CD4-positive, alpha-beta memory T cell (primary cell): ENCODE measurements at places on chromosomes 1 and 21.
A peak's percentile ranks its signal among the peaks of the same experiment; 100 is the strongest.

DNA sequence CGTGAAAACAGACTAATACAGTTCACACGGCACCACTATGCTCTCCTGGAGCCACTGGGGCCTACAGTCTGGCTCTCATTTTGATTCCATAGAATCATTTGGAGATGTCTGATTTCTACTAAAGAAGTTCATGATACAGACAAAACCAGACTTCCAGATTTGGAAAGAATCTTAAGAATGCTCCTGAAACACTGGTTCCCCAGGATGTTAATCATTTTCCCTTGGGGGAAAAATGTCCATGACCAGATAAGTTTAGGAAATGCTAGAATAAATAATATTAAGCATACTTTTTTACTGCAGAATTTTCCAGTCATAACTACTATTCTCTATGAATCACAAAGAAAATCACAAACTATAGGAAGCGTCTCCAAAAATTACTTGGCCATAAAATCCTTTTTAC lies 63.0 kb upstream of the RGS7 start:
- DNase-seq = no peak

DNA sequence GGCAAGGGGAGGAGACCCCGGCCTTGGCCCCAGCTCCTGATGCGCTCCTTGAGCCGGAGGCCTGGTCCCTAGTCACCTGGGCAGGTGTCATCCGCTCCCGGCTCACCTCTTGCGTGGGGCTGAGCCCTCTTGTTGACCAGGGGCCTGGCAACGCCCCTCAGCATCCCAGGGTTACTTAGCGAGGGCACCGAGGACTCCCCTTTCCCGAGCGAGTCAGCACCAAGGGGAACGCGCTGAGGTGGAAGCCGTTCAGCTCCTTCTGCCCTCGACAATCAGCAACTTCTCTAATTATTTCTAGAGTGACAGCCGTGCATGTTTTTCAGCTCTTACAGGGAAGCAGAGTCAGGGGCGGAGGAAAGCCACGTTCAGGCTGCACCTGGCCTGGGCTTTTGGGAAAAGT lies 522 bp downstream of the SLC45A1 start:
- DNase-seq = no peak

- no peak for DNase-seq
Observed at GRCh38 chr1:225526878-225527277, 99.0 kb upstream of the LBR start.

GRCh38 chr1:165565751-165566490 lies 22.1 kb downstream of the LRRC52 start:
- DNase-seq = no peak

GRCh38 chr1:211705467-211706091 lies 30.2 kb upstream of the NEK2 start:
- no peak for DNase-seq

DNA sequence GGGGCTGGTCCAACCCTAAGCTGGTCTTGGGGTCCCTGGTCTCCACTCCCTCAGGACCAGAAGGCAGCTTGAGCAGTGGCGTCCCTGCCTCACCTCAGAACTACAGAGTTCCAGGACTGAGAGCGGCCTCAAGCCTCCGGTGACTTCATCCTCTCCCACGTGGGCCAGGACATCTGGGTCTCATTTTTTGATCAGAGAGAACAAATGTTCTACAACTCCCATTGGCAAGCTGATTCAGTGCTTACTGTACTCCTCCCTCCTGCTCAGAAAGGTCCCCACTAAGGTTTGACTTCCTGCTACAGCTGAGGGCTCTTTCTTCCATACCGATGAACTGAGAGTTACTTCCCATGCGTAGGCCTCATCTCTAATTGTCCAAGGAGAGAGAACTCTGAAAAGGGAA lies 78.5 kb downstream of the PLXNA2 start:
- no peak for DNase-seq

GRCh38 chr1:10467078-10467477 lies 5.3 kb downstream of the DFFA start:
- DNase-seq = no peak

- DNase-seq = no peak
Observed at GRCh38 chr1:175735144-175735543, 8.3 kb downstream of the TNR start.

DNA sequence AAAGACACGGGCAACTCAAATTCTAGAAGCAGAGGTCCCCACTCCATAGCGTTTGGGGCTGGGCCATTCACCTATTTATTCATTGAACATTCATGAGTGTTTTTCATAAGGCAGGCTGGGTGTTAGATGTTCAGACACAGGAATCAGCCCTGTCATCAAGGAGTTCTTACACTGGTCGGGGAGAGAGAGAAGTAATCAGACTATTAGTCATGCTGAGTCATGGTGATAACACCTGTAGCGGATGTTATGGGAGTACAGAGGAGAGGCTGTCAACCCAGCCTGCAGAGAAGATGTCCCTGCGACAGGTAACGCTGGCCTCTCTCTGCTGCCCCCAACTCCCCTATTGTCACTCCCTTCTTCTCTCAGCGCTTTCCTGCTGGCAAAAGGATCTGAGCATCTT lies 17.2 kb downstream of the LY9 start:
- DNase-seq = no peak

DNA sequence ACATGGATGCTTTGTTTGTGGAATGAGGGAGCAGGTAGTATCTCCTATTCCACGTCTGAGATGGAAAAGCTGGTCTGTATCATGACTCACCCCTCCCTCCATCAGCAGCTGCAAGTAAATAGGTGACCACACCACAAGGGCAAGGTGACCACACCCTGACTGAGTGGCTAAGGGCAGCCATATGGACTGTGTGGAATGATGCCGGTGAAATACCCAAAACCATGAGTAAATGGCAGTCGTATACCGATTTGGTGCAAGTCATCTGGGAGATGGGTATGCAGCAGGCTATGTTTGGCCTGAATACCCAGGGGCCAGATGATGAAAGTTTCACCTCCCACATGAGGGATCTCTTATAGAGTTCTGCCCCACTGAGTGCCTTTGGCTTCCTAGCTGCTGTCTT lies 15.8 kb upstream of the UBE2U start:
- DNase-seq = no peak

DNA sequence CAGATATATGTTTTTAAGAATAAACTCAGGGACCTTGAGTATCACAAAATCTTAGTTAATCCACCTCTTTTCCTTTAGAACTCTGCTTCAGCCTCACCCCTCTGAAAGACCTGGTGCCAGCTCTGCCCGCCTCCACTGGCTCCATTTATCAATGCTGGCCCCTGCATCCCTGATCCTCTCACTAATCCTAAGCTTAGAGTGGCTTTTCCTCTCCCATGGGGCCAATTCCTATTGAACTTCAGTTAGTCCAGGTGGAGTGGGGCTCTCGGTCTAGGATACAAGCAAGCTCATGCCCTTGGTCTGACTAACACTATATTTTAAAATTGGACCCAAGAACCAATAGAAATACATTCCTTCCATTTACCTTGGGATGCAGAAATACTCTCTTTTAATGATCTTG lies 87.0 kb downstream of the RGS7 start:
- no peak for DNase-seq

DNA sequence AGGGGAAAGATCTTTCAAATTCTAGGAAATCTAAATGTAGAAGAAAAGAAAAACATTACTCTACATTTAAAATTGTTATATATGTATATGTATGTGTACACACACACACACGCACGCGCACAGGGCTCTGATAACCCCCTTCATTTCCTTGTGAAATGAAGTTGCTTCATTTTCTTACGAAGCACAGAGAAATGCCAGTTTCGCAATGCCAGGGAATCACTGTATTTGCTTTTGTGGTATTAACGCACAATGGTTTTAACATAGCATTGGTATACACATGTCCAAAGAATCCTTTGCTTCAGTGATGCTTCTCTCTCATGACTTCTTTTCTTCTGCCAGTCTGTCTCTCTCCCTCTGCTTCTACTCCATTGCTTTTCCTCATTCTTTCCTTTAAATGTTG lies 8.4 kb upstream of the DDAH1 start:
- DNase-seq = no peak

- DNase-seq = no peak
Observed at GRCh38 chr1:8822373-8823294, 5.2 kb upstream of the RERE start.

DNA sequence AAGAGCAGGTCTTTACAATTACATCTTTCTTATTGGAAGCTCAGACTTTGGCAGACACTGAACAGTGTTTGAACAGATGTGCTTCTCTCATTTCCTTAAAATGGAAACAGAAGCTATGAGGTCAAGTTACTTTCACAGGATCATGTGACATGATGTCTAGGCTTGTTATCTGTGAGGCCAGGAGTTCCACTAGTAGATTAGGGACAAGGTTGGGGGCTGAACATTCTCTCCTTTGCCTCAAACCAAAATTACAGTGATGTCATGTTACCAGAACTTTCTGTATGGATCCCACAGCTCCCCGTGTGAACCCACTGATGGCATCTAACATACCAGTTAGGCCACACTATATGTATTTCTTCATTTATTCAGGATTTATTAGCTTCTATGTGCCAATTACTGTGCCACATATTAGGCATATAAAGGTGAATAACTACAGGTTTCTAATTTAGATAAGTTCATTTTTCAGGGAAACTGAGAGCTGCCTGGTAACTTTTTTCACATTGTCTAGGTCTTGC lies 6.0 kb downstream of the DYNLT5 start:
- DNase-seq = no peak

- DNase-seq = no peak
Observed at GRCh38 chr1:76144247-76144646, 69.7 kb downstream of the ST6GALNAC3 start.

GRCh38 chr1:86259390-86259789 lies 102.8 kb upstream of the COL24A1 start:
- no peak for DNase-seq

DNA sequence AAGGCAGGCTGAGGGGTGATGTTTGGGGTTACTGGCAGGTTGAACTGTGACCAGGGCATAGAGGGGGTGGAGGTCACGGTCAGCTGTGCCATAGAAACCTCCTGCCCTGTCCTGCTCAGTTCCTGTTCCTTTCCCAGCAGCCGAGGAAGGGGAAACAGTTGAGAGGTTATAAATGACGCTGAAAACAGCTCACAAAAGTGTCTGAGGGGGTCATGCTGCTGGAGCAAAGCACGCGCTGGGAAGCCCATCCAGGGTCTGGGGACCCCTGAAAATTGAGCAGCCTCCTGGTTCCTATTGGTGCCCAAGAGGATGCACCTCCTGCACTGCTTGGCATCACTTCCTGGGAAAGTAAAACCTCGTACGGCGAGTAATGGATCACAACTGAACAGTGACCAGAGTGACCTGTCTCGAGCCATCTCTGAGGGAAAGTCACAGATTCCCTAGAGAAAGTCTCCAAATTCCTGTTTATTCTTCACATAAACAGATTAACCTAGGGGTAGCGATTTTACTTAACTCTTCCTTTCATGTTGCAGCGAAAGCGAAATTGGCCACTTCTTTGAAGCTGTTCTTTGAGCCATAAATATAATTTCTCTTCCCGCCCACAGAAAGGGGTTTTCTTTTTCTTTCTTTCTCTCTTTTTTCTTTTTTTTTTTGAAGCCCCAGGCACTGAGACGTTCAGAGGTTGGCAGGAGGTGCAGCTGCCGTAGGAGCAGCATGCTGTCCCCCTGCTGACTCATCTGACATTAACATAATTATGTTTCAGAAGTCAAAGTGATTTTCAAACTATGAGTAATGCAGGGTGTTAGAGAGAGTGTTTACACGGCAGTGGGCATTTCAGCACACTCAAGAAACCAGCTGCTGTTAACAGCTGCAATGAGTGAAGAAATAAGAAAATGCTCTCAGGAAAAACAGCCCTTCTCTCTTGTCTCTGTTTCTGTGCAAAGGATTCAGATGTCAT lies 41.8 kb upstream of the ATF3 start:
- DNase-seq = peak; percentile 34

DNA sequence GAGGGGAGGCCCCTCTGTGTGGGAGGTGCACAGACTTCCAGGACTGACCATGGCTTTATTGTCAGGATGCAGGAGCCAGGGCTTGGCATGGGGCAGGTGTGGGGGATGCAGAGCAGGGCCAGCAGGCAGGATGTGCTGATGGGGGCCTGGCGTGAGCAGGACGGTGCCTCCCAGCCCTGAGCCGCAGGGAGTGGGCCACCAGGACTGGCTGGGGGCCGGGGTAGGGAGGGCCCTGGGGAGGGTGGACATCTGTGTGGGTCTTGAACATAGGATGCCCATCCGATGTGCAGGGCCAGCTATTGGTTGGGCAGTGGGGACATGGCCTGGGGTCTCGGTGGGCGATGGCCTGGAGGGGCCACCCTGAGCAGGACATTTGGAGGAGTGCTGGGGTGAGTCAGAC lies 15.6 kb downstream of the PRMT2 start:
- DNase-seq = no peak

DNA sequence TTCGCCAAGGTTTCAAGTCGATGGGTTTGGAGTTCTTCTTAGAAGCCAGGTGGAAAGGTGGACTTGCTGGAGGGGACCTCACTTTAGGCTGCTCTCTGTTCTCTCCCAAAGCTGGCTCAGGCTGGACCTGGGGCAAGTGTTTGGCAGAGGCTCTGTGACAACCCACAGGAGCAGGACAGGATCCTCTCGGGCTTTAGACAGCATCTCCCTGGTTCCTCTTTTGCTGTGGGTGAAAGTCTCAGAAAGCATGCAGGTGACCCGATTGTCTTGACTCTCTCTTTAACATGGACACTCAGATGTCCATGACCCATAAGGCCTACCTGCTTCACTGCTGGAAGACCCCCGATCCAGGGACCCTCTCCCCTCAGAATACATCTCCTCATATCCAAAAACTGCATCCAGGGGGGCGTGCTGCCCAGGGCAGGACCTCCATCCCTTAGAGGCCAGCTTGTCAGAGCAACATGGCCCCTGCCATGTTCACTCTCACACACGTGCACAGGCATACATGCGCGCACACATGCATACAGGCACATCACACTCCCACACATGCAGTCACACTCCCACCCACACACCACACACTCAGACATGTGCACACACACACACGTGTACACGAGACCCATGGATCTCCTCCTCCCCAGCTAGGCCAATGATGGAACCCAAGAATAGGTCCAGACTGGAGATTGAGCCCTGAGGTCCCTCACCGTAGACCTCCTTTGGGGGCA lies 21.3 kb downstream of the MRPL37 start:
- no peak for DNase-seq

- no peak for DNase-seq
Observed at GRCh38 chr1:61687901-61688300, 37.0 kb downstream of the TM2D1 start.

DNA sequence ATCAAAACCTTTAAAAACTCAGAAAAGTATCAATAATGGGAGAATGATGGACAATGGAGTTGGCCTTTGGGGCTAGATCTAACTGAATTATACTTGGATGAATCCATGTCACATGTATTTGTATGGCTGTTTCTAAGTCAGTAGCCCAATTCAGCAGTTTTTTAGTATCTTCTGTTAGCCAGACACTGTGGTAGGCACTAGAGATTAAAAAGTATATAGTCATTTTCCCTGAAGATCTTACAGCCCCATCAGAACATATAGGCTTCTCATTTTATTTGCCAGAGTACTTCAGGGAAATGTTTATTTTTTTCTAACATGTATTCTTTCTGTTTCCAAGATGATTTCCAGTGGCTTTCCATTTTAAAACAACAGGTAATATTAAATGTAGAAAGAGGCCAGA lies 273.7 kb downstream of the NFIA start:
- DNase-seq = no peak
